ENCODE measurements at places on chromosomes 1 and 21.

DNA sequence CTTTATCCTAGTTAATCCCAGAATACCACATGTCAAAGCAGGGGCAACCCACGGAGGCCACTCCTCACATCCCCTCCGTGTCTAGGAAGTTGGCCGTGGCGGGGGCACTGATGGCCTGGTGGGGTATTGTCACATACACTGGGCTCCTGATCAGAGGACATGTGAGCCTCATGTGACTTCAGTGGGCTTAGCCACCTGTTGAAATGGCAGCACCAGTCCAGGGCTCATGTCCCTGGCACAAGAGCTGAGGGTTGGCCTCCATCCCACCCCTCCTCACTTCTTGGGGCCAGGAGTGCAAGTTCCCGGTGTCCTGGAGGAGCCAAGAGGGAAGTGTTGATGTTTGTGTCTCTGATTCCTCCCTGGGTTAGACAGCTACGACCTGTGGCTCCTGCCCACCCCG, 313.4 kb downstream of the CAMTA1 start:
- DNase-seq = no peak

- peak; percentile 24 for DNase-seq
These were observed 191.5 kb downstream of the SDCCAG8 start for GRCh38 chr1:243447347-243447746.

- DNase-seq = no peak
These were observed 24.4 kb downstream of the MCOLN2 start for GRCh38 chr1:84972377-84972987.

GRCh38 chr1:173009597-173009996, 41.1 kb downstream of the TNFSF18 start:
- no peak for DNase-seq

DNA sequence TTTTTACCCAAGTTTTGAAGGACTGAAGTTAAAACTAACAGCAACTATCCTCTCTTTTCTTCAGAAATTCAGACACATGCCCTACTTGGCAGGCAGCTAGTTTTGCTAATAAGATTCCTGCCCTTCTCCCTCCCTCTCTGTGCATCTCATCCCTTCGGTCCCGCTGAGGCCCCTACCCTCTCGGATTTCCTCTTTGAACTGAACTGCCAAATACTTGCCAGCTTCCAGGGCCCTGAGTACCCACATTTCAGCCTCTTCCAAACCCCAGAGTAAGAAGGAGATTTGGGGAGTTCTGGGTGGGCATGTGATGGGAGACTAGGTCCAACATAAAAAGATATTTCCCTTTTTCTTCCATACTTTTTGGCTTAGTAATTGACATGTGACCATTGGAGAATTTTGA, 116.5 kb upstream of the JUN start:
- DNase-seq = no peak

- DNase-seq = no peak
These were observed 261.0 kb downstream of the RHOU start for GRCh38 chr1:228996281-228996680.

Measured in CMK (cell line).